ENCODE measurements at places on chromosomes 3 and 15.

DNA sequence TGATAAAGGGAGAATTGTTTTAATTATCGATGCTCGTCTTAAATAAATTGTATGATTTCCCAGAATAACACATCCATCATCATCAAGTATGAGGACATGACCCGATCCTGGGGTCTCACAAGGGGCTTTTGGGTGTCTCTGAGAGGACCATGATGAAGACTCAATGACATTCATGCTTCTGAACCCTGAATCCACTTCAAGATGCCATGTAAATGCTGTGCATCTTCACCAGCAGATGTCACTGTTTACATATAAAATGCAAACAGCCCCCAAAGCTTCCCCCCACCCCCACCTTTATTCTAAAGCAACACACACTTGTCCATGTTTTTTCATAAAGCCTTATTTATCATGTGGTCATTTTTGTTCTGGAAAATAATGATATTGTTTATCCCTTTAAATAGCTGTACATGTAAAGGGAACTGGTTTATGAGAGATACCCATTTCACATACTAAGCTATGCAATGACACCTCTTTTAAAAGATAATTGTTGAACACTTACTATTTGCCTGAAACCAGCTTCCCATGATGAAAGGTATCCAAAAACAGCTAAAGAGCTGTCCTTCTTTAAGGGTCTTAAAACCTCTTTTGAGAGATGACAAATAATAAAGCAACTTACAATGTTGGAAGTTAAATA, 69.7 kb upstream of the UBE3A start:
- no peak for DNase-seq

GRCh38 chr15:38652998-38653397, 88.4 kb upstream of the RASGRP1 start:
- peak; percentile 71 for DNase-seq

GRCh38 chr3:89690646-89691045, 583.2 kb downstream of the EPHA3 start:
- no peak for DNase-seq

DNA sequence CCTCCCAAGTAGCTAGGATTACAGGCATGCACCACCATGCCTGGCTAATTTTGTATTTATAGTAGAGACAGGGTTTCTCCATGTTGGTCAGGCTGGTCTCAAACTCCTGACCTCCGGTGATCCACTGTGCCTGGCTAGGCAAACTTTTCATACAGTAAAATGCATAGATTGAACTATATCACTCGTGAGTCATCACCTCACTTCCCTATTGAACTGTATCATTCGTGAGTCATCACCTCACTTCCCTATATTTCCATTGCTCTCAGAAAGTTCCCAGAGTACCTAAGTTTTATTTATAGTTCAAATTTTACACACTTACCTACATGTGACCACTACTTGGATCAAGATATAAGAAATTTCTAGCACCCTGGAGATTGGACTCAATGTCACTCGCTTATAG, 73.6 kb upstream of the ACAD9 start:
- no peak for DNase-seq
